ENCODE measurements at places on chromosomes 4 and X.

- DNase-seq = no peak
Observed at GRCh38 chr4:57051095-57051494, 59.1 kb downstream of the IGFBP7 start.

GRCh38 chrX:15514279-15514678 lies 13.7 kb downstream of the BMX start:
- no peak for DNase-seq

GRCh38 chrX:70219938-70220764 lies 14.3 kb upstream of the AWAT1 start:
- DNase-seq = no peak

DNA sequence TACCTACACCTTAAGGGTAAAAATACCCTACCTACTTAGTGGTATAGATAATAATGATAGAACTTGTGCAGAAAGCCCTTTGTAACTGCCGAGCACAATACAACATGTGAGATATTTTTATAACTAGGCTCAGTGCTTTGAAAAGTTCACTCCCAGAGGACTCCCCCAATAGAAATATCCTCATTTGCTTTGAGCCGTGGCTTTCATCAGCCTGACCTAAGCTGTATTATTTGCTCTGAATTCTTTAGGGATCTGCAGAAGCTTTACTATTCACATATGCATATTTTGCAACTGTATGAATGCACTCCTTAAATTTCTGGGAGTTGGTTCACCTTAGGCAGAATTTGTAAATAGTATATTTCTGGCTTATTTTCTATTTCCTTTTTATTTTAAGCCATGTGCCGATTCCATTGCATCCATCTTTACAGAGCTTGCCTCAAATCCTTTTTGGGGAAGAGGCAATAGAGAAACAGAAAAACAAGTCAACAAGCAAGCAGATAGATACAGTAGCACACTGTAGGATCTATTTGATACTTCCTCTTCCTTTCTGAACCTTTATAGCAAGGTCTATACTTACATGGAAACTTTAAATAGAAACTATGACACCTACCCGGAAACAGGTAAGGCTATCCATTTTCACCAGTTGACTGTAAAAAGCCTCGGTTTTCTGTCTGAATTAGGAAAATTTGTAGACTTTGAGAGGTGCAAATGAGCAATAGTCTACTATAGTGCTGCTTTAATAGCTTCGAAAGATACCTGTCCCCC lies 242.5 kb upstream of the VCX3A start:
- DNase-seq = no peak

DNA sequence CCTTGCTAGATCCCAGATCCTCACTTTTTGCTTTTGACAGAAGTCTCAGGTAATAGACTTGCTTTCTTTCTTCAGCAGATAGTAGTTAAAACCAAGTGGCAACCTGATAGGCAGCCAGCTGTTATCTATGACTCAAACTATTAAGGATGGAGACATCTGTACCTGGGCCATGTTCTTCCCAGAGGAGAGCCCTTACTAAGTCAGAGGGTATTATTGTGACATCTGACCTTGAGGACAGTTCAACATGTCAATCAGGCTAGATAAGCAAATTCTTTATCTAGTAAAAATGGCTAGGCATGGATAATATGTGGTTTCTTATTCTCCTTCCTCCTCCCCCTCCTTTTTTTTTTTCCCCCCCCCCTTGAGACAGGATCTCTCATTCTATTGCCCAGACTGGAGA lies 39.2 kb downstream of the TRIM2 start:
- DNase-seq = no peak

All from spleen (tissue), 13 donors.